ENCODE measurements at places on chromosomes 16 and 17.

DNA sequence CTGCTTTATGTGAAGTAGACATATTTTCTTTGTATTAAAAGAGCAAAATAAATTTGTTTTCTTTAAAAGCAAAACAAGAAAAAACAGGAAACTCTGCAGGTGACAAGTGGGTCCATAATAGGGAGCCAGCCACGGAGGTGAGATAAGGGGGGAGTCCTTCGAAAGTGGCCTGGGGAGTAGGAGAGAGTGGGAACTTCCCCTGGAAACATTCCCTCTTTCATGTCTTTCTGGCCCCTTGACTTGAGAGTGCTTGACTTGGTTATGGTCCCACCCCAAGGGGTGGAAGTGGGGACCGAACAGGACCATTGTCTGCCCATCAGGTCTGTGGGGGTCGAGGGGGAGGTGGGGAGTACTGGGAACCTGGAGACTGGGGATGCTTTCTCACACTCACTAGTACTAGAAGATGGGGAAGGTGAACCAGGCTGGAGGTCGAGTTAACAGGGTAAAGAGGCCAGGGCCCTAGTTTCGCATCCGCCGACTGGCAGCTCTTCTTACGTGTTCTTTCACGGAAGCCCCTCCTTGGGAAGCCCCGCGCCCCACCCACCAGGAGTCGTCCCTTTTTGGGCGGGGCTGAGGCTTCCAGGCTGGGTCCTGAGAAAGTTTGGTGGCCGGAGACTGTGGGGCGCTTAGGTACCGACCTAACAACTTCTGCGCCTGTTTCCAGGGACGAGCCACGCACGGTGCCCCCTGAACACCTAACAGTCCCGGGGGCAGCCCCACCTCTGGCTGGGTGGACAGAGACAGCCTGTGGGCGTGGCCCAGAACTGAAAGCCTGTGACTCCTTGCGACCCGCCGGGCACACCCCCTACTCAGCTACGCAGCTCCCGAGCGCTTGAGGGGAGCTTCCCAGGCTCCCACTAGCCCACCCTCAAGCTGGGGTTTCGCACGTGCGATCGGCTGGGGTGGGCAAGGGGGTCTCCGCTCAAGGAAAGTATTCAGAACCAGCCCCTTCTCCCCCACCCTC lies 790 bp downstream of the TRADD start:
- DNase-seq, result no peak

DNA sequence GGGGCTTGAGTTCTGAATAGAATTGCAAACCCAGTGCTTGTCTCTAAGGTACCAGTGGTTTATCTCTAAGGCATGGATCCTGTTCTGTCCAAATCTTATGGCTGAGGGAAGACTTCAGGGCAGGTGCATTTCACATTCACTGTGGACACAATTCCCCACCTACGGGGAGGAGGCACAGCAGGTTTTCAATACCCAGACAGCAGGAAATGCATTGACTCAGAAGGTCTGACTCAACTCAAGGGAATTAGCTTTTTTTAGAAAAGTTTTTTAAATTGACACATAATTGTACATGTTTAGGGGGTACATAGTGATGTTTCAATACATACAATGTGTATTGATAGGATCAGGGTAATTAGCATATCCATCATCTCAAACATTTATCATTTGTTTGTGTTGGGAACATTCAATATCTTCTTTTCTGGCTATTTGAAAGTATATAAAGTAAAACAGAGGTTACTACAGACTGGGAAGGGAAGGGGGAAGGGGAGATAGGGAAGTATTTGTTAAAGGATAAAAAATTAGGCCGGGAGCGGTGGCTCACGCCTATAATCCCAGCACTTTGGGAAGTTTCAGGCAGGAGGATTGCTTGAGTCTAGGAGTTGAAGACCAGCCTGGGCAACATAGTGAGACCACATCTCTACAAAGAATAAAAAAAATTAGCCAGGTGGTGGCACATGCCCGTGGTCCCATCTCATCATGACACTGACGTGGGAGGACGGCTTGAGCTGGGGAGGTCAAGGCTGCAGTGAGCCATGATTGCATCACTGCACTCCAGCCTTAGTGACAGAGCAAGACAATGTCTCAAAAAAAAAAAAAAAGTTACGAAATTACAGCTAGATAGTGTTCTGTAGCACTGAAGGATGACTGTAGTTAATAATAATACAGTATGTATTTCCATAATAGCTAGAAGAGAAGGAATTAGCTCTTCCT lies 54.9 kb downstream of the RGS9 start:
- no peak for DNase-seq

DNA sequence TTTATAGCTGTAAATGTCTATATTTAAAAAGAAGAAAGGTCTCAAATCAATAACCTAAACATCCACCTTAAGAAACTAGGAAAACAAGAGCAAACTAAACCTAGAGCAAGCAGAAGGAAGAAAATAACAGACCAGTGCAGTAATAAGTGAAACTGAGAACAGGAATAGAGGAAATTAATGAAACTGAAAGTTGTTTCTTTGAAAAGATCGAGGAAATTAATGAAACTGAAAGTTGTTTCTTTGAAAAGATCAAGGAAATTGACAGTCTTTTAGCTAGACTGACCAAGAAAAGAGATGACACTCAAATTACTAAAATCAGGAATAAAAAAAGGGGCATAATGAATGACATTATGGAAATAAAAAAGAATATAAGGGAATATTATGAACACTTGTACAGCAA lies 46.4 kb downstream of the SLFN5 start:
- no peak for DNase-seq

DNA sequence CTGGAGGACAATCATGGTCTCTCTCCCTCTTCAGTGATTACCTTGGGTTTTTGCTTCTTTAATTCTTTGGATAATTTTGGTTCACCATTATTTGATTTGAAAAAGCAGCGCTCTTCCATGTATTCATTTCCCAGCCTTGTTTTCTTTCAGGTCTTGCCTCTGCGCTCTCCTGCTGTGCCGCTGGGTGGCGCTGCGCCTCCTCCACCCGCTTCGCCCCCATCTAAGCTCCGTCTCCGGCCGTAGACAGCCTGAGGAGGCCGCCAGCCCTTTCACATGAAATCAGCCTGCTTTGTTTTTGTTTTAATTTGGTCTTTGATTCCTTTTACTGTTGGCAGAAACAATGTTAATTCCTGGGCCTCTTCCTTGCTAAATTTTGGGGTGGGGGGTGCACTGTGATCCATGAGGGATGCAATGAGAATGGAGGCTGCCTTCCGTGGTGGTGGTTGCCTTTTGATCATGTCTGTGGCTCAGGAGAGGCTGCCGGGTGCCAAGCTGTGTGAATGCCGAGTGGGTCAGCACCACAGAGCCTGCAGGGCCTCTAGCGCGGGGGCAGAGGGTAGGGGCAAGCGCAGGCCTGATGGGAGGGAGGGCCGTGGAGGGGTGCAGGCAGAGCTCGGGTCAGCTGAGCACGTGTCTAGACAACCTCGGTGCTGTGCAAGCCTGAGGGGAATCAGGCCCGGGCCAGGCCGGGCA lies 64.1 kb downstream of the PLD6 start:
- no peak for DNase-seq

- DNase-seq, result no peak
These were observed 35.0 kb downstream of the CFDP1 start for GRCh38 chr16:75398333-75398732.

DNA sequence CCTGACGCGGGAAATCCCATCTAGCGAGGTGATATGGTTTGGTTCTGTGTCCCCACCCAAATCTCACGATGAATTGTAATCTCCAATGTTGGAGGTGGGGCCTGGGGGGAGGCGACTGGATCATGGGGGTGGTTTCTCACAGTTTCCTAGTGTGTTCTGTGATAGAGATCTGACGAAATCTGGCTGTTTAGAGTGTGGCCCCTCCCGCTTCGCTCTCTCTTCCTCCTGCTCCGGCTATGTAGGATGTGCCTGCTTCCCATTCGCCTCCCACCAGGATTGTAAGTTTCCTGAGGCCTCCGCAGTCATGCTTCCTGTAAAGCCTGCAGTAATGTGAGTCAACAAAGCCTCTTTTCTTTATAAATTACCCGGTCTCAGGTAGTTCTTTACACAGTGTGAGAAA lies 31.6 kb downstream of the IFT140 start:
- no peak for DNase-seq

DNA sequence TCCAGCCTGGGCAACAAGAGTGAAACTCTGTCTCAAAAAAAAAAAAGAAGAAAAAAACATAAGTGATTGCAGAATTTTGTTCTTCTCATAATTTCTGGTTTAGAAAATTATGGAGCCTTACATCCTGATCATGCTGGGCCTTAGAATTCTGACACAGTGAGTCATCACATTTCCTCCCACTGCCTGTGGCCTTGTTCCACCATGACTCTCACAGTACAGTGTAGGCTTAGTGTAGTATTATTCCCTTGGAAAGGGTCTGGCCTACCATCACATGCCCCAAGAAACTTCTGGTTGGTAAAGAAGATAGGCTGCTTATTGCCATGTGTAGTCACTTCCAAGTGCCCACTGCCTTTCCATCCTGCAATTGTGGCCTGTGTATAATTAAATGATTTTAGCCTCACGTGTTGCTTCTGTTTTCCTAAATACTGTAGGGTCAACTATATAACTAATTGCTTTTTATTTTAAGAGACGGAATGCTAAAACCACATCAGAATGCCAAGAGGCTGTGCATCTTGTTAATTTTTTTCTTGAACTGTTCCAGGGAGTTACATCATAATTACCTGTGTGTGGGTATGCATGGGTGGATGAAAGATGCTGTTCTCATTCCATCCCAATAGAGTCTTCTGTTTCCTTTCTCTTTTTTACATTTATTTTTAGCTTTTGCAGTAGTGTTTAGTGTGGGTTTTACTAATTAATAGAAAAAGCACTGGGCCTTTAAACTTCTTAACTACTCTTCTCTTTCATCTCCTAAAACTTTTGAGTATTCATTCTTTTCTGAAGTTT lies 25.9 kb downstream of the OGFOD1 start:
- no peak for DNase-seq

- DNase-seq, result no peak
These were observed 47.7 kb downstream of the GNA13 start for GRCh38 chr17:65008882-65009281.

GRCh38 chr17:28549236-28550132 lies 2.9 kb downstream of the UNC119 start:
- no peak for DNase-seq

GRCh38 chr16:49737541-49737940 lies 118.4 kb downstream of the ZNF423 start:
- DNase-seq, result no peak

DNA sequence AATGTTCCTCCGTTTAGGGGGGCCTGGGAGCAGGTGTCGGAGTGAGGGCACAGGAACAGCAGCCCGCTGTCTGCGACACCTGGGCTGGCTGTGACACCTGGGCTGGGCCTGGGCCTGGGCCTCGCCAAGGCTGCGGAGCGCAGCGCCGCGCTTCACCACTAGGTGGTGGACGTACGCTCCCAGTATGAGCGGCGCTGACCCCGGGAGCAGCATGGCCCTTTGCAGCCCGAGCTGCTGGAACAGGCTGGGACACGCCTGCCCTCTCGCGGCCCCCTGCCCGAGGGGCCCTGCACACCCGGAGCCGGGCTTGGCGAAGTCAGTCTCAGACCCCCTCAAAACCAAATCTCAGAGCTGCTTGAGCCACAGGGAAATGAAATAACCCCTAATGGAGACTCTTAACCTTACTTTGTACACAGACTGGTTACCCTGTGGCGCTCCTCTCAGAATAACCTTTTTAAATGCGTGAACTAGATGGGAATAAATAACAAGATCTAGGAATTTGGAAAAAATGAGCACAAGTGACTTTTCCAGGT lies 38.6 kb upstream of the FA2H start:
- DNase-seq, result no peak

GRCh38 chr17:79690988-79691836 lies 39.5 kb upstream of the ENPP7 start:
- no peak for DNase-seq

- no peak for DNase-seq
These were observed 7.8 kb downstream of the LPO start for GRCh38 chr17:58246104-58246740.

GRCh38 chr16:84754956-84755672 lies 55.3 kb downstream of the USP10 start:
- DNase-seq, result no peak

GRCh38 chr17:40791787-40792436 lies 7.8 kb downstream of the KRT28 start:
- no peak for DNase-seq

DNA sequence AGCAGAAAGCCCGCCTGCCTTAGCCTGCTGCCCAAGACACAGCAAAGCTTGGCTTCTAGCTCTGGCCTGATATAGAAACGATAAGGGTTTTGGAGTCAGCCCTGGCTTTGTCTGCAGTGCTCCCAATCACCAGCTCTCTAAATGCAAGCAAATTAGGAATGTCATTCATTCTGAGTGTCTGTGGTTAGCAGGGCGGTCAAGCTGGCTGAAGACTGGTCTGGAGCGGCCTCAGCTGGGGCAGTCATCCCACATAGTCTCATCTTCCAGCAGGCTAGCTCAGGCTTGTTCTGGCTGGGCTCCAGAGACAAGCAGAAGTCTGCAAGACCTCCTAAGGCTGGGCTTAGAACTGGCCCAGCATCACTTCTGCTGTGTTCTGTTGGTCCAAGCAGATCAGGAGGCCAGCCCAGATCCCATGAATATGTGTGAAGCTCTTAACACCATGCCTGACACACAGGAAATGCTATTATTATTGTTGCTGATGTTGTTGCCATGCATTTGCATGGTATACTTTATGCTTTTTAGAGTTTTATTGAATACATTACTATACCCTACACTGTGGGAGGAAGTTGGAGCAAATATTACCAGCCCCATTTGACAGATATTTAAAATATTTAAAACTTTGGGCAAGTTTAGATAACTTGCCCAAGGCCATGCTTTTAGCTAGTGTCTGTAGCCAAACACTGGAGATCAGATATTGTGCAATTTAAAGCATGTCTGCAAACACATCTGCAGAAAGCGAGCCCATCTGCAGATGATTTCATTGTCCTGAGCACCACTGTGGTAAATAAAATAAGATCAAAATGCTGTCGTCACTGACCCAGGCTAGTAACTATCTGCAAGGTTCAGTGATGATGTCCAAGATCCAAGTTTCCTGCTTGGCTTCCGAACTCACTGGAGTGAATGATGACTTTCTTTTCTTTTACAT lies 24.8 kb downstream of the TMC7 start:
- no peak for DNase-seq

- DNase-seq, result no peak
These were observed 17.3 kb downstream of the ATP6V0D1 start for GRCh38 chr16:67463691-67464090.

DNA sequence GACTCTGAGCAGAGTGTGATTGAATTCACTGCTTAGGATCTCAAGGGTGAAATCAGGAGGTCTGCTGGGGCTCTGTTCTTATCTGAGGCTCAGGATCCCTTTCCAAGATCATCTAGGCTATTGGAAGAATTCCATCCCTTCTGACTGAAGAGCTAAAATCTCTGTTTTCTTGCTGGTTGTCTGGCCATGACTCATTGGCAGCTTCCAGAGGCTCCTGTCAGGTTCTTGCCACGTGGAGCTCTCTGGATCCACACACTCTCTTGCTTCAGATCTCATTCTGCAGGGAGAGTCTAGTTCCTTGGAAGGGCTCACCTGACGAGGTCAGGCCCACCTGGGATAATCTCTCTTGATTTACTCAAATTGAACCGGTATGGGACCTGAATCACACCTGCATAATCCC lies 930.7 kb downstream of the CDH8 start:
- no peak for DNase-seq

DNA sequence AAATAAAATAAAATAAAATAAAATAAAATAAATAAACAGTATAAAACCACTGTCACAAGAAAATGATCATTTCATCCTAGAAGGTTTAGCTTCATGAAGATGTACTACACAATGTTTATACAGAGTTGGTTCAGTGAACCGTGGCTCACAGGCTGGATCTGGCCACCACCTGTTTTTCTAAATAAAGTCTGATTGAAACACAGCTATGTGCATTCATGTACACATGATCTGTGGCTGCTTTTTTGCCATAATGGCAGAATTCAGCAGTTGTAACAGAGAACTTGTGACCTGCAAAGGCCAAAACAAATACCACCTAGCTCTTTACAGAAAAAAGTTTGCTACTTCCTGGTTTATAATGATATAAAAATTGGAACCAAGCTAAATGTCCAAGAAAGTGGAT lies 12.6 kb upstream of the RPRML start:
- DNase-seq, result no peak

Data from cortex of kidney (tissue), 1 donor.